ENCODE measurements at places on chromosomes 6 and 20.

GRCh38 chr6:14417377-14417776, 299.8 kb downstream of the CD83 start:
- no peak for DNase-seq

GRCh38 chr6:120173250-120173649, 823.7 kb upstream of the MAN1A1 start:
- DNase-seq, result no peak

GRCh38 chr20:41717483-41717882, 99.3 kb upstream of the CHD6 start:
- no peak for DNase-seq

DNA sequence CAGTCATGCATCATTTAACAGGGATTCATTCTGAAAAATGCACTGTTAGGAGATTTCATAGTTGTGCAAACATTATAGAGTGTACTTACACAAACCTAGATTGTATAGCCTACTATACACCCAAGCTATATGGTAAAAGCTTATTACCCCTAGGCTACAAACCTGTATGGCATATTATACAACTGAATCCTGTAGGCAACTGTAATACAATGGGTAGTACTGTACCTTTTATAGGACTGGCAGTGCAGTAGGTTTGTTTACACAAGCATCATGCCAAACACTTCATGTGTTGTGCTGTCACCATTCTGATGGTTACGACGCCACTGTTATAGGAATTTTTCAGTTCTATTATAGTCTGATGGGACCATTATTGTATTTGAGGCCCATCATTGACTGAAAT, 39.3 kb upstream of the KHDC1 start:
- DNase-seq, result no peak

DNA sequence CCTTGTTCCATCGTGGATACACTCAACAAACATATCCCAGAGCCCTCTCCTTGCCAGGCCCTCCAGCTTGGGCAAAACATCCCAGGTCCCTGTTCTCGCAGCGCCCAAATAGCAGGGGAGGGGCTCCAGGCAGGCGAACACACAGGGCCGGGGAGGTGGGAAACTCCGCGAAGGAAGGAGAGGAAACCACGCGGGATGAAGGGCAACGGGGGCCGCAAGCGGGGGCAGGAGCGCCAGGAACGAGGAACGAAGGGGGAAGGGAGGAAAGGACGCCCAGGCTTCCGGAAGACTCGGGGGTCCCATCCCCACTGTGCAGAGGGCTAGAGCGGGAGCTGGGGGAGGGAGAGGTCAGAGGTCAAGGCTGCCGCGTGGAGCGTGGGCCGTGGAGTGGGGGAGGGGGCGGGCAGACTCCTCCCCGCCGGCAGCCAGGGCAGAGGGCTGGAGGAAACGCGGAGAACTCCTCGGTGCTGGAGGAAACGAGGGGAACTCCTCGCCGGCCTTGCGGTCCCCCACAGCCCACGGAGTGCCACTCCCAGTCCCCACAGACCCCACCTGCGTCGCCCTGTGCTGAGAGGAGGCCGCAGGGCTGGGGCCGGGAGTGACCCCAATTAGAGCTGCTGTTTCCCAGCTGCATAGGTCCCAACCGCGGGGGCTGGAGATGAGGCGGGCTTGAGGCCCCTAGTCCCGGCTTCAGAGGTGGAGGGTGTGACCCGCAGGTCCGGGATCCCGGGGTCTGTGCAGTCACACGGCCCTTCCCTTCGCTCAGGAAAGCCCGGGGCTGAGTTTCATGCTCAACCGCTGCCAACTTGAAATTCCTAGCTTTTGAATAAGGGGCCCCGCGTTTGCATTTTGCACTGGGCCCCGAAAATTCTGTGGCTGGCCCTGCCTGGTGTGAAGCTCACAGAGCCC, 1.2 kb upstream of the RBM38 start:
- no peak for DNase-seq

- no peak for DNase-seq
Measured at GRCh38 chr6:167247814-167248595, 43.1 kb upstream of the UNC93A start.

GRCh38 chr6:72525821-72526510, 95.9 kb upstream of the KCNQ5 start:
- no peak for DNase-seq

GRCh38 chr20:8215361-8215781, 83.3 kb downstream of the PLCB1 start:
- DNase-seq, result no peak

DNA sequence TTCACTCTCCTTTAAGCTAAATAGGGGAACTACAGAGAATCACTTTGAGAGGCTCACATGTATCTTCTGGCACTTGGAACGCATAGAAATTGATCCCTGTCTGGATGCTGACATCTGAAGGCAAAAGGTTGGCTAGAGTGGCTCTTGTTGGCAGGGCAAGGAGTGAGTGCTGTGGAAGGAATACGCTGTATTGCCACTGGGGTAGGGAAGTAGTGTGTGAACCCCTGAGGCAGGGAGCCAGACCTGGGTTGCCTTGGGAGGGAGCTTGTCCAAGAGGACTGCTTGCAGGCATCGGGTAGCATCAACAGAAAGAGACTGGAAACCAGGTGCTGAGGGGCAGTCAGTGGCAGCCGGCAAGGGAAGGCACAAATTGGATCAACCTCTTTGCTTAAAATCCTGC, 8.9 kb upstream of the MMS22L start:
- no peak for DNase-seq

DNA sequence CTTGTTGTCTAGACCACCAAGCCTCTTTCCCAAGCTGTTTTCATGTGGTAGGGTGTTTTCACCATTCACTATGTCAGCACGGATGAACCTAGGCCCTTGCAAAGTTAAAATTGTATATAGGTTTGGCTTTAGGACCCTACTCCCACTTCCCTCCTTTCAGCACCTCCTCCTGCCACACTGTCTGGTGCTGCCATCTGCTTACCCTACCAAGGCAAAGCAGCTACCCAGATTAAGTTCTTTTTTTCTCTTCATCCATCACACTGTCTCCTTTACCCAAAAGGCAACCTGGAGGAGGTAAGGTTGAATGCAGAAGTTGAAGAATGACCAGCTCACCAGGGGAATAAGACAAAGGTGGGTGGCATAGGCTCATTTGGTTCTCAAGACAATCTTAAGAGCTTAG, 184.0 kb downstream of the CDC5L start:
- DNase-seq, result no peak

DNA sequence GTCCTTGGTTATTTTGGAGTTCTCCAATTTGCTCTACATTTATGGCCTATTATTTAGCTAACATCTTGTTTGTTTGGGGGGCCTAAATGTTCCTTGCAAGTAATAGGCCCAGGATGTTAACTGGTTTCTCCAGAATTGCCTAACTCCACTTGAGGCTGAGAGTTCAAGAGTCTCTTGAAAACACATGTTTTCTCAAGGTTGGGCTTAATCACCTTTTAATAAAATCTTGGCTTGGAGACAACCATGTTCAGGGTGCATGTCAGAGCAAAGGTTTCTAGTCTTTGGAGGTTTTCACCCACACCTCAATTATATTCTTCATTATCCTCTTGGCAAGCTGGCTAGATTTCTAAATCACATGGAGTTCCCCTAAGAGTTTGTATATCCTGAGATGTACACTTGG, 54.2 kb downstream of the KLHL31 start:
- DNase-seq, result no peak

DNA sequence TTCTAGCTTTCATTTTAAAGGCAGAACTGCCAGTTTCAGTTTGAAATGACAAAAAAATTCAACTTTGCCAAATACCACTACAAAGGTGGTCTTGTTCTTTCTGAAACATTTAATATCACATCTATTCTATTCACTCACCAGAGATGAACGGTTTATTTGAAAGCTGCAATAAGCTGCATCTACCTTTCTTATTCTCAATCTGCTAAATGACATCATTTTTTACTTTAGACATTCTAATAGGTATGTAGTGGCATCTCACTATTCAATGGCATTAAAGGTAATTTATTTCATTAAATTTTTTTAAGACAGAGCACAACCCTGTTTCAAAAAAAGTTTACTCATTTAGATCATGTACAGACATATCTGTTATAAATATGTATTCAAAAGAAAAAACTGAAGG, 66.5 kb upstream of the SMIM29 start:
- DNase-seq, result no peak

DNA sequence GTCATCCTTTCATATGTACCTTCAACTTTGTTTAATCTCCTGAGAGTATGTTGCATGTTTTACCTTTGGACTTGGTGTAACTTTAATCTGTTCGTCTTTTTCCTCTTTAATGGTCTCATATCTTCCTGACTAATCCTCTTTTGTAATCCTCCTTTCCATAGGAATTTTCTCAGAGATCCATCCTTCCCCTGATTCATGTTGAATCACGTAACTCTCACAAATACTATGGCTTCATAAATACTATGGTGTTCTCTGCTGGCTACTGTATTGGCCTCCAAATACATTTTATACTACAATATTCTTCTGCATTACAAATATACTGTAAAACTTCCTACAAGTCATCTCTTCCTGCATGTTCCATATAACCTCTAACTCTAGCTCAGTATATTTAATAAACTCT, 317.7 kb upstream of the ADGRB3 start:
- DNase-seq, result no peak

DNA sequence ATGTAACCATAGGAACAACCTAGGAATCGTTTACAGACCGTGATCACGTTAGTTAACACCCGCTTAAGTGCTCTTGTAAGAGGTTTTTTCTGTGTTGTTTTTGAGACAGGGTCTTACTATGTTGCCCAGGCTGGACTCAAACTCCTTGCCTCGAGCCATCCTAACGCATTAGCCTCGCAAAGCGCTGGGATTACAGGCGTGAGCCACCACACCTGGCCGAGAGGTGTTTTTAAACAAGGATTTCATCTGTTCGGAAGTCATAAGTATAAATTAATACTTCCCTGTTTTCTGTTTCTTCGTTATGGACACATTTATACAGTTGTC, 727 bp downstream of the MRS2 start:
- no peak for DNase-seq

- DNase-seq, result no peak
Measured at GRCh38 chr6:36305885-36306284, 30.8 kb downstream of the BNIP5 start.

DNA sequence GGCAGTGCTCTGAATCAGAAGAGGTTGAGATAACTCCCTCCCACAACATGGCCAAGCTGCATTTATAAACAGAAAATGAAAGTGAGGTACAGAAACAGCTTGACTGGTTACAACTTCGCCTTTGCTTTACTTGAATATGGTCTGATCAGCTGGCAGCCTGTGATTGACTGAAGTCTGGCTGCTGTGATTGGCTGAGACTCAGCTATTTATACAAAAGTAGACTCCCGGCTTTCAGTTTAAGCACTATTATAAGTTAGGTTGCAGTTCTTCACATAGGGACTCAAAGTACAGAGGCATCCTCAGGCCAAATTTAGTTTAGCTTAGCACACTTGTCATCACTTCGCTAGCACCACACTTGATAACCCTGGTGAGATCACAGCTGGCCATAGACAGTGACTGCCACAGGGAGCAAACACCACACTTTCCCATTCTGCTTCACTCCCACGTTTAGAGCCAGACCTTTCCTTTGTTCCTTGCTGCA, 362.6 kb downstream of the EPM2A start:
- DNase-seq, result no peak

DNA sequence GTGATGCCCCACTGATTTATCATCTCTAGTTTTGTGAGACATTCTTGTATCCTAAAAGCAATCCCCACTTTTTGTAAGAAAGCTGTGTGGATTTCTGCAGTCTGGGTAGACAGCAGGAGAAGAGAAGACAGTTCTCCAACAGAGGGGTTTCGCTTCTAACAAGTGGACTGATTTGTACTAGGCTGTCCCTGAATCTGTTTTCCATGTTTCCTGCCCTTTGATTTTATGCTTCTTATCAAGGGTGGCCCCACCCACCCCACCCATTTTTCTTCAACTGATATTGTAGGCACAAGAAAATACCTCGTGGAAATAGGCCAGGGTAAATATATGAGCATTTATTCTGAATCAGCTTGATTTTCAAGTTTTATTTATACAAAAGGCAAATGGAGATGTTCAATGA, 25.7 kb upstream of the JAG1 start:
- no peak for DNase-seq

- DNase-seq, result no peak
Measured at GRCh38 chr6:27144740-27145079, 102.8 kb upstream of the PRSS16 start.

DNA sequence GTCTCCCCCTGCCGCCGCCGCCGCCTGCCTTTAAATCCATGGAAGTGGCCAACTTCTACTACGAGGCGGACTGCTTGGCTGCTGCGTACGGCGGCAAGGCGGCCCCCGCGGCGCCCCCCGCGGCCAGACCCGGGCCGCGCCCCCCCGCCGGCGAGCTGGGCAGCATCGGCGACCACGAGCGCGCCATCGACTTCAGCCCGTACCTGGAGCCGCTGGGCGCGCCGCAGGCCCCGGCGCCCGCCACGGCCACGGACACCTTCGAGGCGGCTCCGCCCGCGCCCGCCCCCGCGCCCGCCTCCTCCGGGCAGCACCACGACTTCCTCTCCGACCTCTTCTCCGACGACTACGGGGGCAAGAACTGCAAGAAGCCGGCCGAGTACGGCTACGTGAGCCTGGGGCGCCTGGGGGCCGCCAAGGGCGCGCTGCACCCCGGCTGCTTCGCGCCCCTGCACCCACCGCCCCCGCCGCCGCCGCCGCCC, 474 bp downstream of the CEBPB start:
- DNase-seq, result peak; percentile 53

DNA sequence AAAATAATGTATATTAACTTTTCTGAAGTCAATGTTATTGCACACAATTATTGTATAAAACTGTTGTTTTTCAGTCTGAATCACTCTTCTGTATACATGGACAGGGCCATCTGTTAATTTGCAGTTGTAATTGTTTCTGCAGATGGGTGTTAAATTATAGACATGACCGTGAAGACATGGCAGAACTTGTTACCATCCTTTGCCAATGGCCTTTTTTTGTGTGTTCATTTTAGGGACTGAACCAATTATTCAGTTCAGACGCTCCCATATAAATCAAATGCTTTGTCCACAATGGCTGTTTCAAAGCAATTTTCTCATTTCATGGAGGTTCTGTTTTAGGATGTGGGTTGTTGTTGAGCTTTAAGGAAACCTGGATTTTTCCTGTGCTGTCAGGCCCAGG, 533.7 kb downstream of the DOK5 start:
- DNase-seq, result no peak

GRCh38 chr6:33633084-33633461, 12.0 kb downstream of the ITPR3 start:
- DNase-seq, result no peak

DNA sequence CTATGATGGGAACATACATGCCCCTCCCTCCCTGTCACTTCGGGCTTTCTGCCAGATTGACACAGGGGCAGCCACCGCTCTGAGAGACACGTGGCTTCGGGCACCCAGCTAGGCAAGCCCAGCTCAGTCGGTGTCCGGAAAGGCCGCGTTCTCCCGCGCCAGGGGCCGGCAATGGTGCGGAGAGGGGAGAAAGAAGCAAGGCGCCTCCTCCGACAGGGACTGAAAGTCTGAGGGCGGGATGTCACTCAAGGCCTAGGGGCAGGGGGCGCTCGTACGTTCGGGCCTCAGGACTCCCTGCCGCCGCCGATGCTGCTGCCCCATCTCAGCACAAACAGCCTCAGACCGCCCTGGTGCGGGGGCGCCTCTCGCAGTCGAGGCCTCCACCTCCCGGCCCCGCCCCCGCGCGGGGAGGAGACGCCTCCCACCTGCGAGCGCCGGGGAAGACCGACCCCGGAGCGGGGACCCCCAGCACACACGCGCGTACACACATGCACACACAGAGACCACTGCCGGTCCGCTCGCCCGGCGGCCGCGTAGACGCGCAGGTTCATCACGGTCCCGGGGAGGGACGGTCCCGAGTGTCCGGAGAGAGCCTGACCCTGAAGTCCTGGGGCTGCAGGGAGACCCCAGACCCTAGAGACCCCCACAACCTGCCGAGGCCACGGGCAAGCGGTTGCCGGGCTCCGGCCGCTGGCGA, 1.9 kb downstream of the GRM4 start:
- DNase-seq, result peak; percentile 79

- no peak for DNase-seq
Measured at GRCh38 chr6:562052-562676, 94.7 kb downstream of the HUS1B start.
